ENCODE measurements at places on chromosomes 6 and 20.

DNA sequence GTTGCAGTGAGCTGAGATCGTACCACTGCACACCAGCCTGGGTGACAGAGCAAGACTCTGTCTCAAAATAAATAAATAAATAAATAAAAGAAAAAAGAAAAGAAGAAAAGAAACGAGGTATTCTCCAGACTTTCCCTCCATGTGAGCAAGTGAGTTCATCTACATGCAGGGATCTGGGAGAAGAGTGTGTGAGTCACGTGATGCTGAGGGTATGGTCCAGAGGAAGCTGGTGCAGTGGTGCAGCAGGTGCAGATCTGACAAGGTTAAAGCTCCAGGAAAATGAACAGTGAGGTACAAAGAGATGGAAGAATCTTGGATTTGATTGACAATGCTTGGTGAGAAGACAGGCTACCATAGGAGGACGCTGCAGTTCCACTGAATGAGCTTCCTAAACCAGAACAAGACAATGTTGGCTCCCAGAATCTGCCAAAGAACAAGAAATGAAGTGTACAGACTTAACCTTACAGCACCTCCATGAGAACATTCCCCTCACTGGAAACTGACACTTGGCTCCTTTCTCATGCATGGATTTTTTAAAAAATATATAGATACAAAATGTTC, 79.5 kb upstream of the BTBD3 start:
- no peak for DNase-seq

GRCh38 chr20:4683261-4683660, 38.4 kb upstream of the PRND start:
- no peak for DNase-seq

GRCh38 chr20:6397115-6397514, 274.3 kb upstream of the FERMT1 start:
- no peak for DNase-seq

GRCh38 chr20:18553746-18554145, 13.5 kb upstream of the SMIM26 start:
- no peak for DNase-seq

- DNase-seq = no peak
Observed at GRCh38 chr6:2818593-2818992, 23.1 kb downstream of the SERPINB1 start.

GRCh38 chr6:136102991-136103688, 147.0 kb downstream of the MTFR2 start:
- no peak for DNase-seq

GRCh38 chr6:12645941-12646340, 70.6 kb upstream of the PHACTR1 start:
- no peak for DNase-seq

GRCh38 chr6:3545156-3545555, 88.3 kb upstream of the SLC22A23 start:
- DNase-seq = no peak

DNA sequence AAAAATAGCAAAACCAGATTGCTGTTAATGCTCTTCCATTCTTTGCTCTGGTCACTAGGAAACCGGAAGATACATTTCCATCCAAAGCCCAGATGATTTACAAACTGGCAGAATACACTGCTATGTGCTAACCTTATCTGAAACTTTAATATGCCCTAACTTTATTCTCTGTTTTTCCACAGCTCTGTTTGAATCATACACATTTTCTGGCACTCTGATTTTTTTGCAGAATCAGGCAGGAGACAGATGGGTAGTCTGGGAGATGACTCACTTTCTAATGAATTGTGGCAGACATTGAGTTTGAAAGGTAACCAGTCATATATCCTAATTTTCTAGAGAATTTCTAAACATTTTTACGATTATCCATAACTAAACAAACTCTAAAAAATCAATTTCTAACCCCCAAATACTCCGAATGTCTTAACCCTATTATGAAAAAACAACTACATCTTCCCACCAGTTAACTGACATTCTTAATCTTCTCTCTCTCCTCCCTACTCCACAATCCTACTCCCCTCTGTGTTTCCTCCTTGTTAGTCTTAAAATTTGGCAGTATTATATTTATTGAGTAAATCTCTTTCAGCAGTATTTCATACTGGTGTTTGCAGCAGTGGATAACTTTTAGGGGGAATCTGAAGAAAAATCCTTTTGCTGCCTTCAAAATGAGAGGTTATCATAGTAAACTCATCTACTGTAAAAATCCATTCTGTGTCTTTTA, 63.5 kb downstream of the MAN1A1 start:
- DNase-seq = no peak

- no peak for DNase-seq
Observed at GRCh38 chr6:14278446-14278845, 160.9 kb downstream of the CD83 start.

GRCh38 chr6:110490110-110490509, 13.7 kb upstream of the SLC22A16 start:
- no peak for DNase-seq

GRCh38 chr6:128242765-128243403, 277.5 kb downstream of the PTPRK start:
- DNase-seq = no peak

DNA sequence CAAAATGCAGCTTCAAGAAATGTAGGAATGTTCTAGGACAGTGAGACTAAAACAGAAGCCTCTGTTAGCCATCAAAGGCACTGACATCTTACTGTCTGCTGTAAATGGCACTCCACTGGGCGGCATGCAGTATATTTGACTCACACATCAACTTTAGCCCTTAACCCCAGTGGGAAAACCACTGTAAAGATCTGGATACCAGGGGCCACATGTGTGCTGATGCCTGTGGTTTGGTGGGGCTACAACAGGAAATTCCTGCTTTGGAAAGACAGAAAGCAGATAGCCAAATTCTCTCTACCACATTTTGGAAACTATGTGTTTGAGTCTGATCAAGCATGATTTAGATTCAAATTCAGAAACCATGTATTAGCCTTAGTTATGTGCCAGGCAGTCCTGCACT, 4.3 kb downstream of the PFDN4 start:
- DNase-seq = no peak

GRCh38 chr6:110878751-110879522, 4.4 kb downstream of the AMD1 start:
- peak; percentile 52 for DNase-seq

GRCh38 chr6:137087902-137088301, 43.1 kb upstream of the IL20RA start:
- DNase-seq = no peak

DNA sequence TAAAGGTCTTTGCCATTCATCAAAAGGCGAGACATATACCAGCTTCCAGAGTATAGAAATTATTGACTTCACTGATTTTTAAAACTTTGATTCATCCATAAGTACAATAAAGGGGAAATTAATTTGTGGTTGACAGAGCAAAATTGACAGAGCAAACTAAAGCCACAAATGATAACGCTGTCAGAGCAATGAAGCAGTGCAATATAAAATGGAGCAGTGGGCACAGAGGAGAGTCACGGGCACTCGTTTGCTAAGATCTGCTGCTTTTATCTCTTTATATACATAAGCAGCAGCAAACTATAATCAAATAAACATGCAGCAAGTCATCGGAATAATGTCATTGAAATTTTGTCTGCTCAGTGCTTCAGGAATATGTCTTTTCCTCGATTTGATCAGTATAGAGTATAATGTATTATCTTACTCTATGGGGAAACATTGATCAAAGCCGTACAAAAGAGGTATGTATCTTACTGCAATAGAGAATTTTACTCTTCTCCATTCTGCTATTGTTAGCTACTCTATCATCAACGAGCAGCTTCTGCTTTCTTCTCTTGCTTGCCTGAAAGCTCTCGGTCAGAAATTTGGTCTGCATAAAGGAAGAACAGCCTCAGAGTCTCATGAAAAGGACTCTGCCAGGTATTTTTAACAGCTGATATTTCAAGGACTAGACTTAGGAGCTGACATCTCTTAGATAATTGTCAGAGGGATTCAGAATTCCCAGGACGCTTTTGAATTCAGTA, 546.0 kb upstream of the ARID1B start:
- no peak for DNase-seq

DNA sequence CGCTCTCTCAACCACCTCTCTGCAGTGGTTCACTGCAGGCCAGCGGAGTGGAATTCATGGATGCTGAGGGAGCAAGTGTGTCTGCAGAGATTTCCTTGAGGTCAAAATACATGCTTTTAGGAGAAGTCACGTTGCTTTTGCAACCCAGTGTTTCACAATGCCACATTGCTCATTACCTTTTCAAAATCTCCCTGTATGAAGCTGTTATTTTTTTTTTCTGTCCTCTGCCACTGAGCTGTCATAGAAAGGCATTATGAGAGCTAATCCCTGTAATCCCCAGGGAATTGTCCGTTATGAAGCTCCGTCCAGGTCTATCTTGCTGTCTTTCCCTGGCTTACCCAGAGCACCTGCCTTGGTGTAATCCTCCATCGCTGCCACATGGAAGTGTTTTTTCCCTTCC, 60.5 kb upstream of the SLC22A23 start:
- DNase-seq = no peak

GRCh38 chr6:150380256-150380655, 11.4 kb downstream of the IYD start:
- DNase-seq = no peak

DNA sequence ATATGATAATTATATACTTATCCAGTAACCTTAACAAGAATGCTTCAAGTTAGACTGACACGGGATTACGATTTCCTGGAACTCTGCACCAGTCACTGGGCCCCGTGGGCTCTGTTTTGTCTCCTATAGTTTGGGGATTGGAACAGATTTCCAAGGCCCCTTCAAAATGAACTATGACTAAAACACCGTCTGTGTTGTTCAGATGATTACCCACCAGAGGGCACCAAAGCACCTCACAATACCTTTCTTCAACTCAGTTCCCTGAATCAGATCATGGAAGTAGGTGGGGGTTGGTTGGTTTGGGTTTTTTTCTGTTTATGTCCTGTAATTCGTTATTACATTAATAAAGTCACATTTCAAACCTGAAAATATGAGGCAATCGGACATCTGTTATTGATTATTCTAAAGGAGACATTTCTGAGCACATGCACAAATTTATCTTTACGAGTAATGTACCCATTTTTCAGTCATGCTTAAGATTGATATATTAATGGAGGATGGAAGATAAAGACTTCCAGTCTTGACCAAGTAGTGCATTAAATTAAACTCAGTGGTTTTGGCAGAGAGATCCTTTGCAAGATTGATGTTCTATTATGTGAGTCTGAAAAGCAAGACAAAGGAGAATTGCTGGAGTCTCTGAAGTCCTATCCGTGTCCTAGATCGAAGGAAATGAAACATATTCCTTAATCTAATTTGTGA, 112.0 kb upstream of the COL21A1 start:
- DNase-seq = peak; percentile 53

DNA sequence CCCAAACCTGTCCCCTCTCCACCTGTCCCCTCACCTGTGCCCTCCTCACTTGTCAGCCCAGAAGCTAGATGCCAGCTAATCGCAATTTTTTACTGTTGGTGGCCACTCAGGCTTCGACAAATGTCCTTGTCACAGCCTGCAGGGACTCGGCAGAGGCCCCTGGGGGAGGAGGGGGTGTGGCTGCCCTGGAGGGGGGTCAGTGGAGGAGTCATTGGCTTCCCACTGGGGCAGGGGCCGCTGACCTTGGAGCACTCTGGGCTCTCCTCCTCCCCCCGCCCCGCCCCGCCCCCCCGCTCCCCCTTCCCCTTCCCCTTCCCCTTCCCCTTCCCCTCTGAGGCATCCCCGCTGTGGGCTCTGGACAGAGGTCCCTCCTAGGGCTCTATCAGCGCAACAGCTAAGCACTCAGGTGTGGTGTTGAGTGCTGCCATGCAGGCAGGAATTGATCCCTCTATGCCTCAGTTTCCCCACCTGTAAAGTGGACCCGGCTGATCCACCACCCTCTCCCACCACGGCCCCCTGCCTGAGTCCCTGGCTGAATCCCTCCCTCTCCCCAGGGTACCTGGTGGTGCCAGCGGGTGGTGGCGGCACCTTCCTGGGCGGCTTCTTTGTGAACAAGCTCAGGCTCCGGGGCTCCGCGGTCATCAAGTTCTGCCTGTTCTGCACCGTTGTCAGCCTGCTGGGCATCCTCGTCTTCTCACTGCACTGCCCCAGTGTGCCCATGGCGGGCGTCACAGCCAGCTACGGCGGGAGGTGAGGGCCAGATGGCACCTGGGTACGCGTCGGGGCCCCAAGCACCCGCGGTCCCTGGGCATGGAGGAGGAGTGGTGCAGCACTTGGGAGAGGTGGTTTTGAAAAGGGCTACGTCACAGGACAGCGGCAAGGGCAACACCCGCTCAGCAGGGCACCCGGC, 23.8 kb downstream of the SLCO4A1 start:
- no peak for DNase-seq

DNA sequence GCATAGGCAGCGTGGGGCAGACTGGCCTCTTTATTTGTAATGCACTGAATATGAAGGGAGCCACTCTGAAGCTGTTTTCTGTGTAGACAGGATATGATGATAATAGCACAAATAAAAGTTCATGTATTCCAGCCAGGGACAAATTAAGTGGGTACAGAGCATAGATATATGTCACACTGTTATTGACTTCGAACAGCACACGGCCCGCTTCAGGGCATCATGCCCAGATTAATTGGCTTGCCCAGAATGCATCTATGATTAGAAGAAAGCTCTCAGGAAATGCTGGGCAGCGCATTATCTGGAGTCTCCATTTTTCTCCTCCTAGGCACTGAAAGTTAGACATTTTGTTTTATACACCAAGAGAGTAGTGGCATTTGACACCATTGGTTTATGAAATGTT, 26.3 kb upstream of the SASH1 start:
- no peak for DNase-seq

DNA sequence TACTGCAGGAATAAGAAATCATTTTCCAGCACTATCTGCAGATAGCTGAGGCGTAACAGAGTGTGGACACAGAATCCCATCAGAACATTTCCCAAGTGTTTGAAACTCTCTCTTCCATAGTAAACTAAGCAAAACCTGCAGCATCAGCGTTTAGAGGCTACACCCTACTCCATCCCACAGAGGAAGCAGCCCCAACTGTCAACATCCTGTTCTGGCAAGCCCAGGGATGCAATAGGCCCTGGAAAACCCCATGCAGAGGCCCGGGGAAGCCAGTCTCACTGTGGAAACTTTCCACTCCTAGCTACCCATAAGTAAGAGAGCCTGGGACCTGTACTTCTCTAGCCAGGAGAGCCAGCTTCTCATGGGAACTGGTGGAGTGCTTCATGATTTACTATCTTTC, 129.4 kb downstream of the LY86 start:
- no peak for DNase-seq

DNA sequence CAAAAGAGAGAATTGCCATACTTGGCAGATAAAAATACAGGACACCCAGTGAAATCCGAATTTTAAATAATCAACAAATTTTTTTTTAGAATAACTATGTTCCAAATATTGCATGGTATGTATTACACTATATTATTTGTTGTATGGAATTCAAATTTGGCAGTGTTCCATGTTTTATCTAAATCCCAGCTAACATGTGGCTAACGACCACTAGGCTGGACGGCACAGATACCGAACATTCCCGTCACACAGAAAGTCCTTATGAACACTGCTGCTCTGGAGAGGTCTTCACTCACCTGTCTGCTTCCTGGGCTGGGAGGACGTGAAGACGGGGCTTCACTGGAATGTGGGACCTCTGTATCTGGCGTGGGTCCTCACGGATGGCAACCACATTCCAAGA, 32.8 kb downstream of the SNX5 start:
- no peak for DNase-seq

All from CD4-positive, alpha-beta memory T cell (primary cell).